ENCODE measurements at places on chromosomes 7 and 10. TPM values are rescaled to one million over a fixed set of nuclear protein-coding genes. Genes with fewer than 3 reads are reported as not detected.

Gene CHST12
- 27.1 TPM for total RNA-seq

DNA sequence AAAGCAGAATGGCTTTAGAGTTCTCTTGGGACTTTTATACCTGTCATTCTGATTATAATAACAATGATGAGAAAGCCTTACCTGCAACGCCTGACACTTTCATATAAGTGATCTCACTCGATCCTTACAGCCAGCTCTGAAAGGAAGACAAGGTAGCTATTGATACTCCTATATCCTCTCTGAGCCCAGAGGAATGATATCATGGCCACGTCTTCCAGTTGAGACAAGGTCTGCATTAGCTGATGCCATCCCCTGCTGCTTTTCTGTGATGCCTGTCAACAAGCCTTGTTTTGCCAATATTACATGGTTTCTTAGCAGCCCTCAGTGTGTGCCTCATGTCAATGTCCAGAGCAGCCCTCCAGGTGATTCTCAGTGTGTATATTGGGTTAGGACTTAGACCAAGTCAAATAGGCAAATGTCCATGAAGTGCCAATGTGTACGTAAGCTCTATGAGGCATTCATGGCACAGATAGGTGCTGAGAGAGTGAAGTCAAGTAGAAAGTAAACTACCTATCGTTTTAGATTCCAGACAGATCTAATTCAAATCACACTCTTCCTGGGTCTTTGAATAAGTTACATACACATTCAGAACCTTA lies 405.9 kb downstream of the ADRA2A start:
- DNase-seq, result no peak

GRCh38 chr7:44244282-44244681 lies 43.5 kb downstream of the YKT6 start:
- no peak for DNase-seq

DNA sequence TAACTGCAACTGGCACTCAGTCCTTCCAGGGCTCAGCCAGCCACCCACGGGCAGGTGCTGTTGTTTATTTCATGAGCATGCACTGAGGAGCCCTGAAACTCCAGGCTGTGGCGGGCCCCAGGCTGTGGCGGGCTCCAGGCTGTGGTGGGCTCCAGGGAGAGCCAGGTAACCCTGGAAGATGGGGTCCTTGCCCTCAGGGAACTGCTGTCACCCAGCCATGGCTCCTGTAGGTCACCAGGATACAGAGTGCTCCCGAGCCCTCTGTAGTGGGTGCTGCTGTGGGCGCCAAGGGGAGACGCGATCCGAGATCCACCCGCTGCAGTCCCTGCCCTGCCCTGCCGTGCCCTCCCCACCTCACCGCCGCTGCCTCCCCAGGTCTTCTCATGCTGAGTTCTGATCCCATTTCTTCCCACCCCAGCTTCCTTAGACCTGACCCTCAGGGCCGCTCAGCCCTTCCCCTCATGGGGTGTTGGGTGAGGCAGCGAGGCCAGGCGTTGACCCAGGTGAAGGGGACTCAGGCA lies 29.6 kb downstream of the LRRC27 start:
- DNase-seq, result peak; percentile 21

DNA sequence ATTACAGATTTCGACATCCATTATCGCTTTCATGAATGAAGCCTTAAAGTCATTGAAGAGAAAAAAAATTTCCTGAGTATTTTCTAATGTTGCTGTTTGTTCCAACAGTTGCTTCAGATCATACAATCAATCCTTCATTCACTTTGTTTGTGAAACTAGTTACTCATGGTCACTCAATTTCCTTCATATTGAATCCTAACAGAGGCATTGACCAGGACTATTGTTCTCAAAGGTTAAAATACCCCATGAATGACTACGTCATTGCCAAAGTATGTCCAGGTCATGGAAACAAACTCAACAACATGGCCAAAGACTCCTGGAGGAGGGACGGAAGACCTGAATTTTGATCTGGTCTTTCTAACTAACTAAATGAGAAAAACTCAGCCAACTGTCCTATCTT lies 54.0 kb upstream of the ABCB5 start:
- no peak for DNase-seq
